ENCODE measurements at places on chromosomes 16 and 17. TPM values are rescaled to one million over a fixed set of nuclear protein-coding genes. Genes with fewer than 3 reads are reported as not detected.

DNA sequence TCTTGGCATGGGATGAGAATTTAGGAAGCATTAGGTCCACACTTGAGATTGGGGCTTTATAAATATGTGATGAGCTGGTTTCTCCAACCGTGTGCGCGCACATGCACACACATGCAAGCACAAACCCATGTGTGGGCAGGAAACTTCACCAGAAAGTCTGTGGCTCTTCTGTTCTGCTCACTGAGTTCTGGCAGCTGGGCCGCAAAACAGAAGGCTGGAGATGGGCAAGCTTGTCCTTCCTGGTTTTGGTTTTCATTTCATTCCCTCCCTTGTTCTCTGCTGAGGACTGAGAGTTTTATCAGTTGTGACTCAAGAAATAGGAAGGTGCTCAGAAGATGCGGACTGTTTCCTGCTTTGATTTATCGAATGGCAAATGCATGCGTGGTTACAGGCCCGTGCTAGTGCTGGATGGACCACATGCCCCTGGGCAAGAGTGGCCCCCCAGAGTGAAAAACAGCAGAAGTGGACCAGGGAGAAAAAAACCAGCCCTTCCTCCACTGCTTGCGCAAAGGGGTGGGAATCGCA lies 14.1 kb downstream of the MAP3K14 start:
- peak overlapping the region; percentile 70 for H3K27ac ChIP-seq
- no peaks in the 10 kb centered on the region for H3K36me3 ChIP-seq
- no peaks in the 10 kb centered on the region for H3K27me3 ChIP-seq
- no peak overlapping the region for H3K4me3 ChIP-seq
- H3K4me1 ChIP-seq, result peaks cover 76% of the 10 kb centered on the region
- no peak for DNase-seq

GRCh38 chr16:85554889-85555718 lies 58.0 kb upstream of the GSE1 start:
- H3K27ac ChIP-seq, result peak overlapping the region; percentile 85
- H3K4me1 ChIP-seq, result peaks cover 83% of the 10 kb centered on the region
- H3K36me3 ChIP-seq, result no peaks in the 10 kb centered on the region
- H3K4me3 ChIP-seq, result peak overlapping the region; percentile 80
- no peaks in the 10 kb centered on the region for H3K27me3 ChIP-seq
- no peak for DNase-seq

DNA sequence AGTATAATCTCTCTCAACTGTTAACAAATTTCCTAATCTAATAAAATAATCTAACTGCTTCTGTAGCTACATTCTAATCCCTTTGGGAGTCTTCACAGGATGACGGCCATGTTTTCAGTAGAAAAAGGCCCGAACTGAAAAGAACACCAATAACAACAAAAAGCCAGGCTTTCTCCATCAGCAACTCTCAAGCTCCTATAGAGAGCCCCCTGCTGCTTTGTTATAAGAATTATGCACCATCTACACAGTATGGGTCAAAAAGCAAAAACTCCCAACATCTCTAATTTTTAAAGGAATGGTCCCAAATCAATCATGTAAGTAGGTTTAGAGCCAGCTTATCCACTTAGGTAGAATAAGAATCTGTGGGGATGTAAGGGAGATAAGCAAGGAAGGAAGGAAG lies 163.6 kb upstream of the C17orf78 start:
- H3K4me3 ChIP-seq, result no peak overlapping the region
- no peak for DNase-seq
- H3K27ac ChIP-seq, result no peak overlapping the region
- no peaks in the 10 kb centered on the region for H3K27me3 ChIP-seq
- no peaks in the 10 kb centered on the region for H3K4me1 ChIP-seq

DNA sequence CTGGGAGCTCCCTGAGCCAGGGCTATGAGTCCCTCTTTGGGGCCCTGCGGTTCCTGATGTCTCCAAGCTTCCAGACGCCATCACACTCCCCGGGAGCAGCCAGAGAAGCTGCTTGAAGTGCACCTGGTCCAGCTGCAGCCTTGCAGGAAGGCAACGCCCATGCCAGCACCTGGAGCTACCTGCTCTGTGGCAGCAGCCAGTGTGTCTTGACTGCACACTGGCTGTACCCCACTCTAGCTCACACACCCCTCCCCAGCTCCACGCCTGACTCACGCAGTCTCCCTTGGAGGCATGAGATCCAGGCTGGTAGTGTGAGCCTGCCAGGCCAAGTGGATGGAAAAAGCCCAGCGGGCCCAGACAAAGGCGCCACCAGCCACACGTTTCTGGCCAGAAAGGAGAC lies 63.3 kb downstream of the USP32 start:
- H3K27me3 ChIP-seq, result no peaks in the 10 kb centered on the region
- H3K36me3 ChIP-seq, result peaks cover 10% of the 10 kb centered on the region
- DNase-seq, result no peak
- H3K4me3 ChIP-seq, result no peak overlapping the region
- no peak overlapping the region for H3K27ac ChIP-seq

- H3K27ac ChIP-seq, result peak overlapping the region; percentile 70
- H3K4me1 ChIP-seq, result peaks cover 55% of the 10 kb centered on the region
- DNase-seq, result no peak
- H3K4me3 ChIP-seq, result no peak overlapping the region
These were observed 25.3 kb downstream of the LITAF start for GRCh38 chr16:11561454-11561805.

- DNase-seq, result no peak
- no peak overlapping the region for H3K4me3 ChIP-seq
- no peak overlapping the region for H3K27ac ChIP-seq
These were observed 2.1 kb upstream of the GSDMB start for GRCh38 chr17:39920218-39921210.

DNA sequence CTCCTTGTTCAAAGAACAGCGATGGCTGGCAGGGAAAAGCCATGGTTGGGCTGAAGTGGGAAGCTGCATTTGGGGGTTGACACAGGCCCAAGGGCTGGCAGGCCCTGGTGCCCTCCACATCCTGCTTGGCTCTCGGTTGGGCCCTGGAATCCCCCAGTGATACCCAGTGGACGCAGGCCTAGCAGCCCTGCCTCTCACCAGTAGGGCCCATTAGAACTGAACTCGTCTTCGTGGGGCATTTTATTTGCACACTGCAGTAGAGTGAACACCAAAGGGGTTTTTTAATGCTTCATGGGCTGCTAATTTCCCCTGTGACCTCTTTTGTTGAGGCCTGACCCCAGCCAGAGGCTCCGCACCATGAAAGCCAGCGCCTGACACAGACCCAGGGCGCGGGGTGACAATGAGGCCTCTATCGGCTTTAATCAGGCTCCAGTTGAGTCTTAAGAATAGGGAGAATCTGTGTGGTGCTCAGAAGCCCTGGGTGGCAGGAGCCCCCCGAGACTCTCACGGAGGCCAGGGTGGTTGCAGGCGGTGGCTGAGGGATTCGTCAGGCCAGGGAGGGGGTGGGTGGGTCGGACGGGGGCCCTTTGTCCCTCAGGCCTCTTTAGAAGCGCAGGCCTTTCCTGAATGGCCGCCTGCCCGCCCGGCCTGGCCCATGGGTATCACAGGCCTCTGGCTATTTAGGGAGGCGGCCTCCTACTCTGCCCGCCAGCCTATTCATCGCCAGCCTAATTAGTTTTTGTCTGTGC lies 199.3 kb downstream of the NTN1 start:
- H3K4me3 ChIP-seq, result no peak overlapping the region
- no peak for DNase-seq
- H3K27me3 ChIP-seq, result no peaks in the 10 kb centered on the region
- H3K36me3 ChIP-seq, result no peaks in the 10 kb centered on the region
- H3K4me1 ChIP-seq, result peaks cover 8% of the 10 kb centered on the region

Gene MMP15
- total RNA-seq, result 7.1 TPM

DNA sequence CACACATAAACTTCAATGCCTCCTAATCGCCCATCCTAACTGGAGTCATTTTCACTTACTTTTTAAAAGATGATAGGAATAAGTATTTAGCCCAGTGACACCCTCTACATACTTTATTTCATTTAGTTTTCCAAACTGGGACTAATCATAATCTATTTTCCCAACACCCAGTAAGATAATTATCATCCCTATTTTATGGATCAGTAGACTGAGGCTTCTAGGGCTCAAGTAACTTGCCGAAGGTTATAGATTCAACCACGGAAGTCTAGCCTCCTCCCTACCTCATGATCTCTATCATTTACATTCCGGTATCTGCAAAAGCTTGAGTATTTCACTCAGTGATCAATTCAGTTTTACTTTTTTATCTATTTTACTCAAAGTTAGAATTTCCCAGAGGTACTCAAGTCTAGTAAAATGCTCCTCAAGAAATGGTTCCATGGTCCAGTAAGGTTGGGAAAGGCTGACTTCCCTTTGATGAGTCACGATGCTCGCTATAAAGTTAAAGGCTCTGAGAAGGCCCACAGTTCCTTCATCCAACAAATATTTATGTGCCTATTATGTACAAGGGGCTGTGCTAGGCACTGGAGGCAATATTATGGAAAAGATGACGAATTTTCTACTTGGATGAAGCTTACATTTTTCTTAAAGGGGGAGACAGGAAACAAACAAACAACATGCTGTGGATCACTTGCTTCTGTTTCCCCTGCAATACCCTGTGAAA lies 75.1 kb downstream of the TOX3 start:
- H3K36me3 ChIP-seq, result no peaks in the 10 kb centered on the region
- DNase-seq, result no peak
- no peak overlapping the region for H3K4me3 ChIP-seq
- H3K27me3 ChIP-seq, result no peaks in the 10 kb centered on the region
- no peak overlapping the region for H3K27ac ChIP-seq

DNA sequence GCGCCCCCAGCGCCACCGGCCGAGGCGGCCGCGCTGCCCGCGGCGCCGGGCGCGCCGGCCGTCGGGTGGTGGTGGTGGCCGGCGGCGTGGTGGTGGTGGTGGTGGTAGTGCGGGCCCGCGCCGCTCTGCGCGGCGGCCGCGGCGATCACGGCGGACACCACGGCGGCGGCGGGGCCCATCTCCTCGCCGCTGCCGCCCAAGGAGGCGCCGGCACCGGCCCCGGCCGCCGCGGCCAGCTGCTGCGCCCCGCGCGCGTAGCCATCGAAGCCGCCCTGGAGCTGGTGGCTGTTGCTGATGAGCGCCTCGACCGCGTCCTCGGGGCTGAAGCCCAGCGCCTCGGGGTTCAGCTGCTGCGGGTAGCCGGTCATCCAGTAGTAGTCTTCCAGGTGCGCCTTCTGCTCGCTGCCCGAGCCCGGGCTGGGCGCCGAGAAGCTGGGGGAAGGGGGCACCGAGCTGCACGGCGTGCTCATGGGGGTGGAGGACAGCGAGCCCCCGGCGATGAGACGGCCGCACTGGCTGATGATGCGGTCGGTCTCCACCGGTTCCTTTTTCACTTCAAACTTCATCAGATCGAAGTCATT lies 1.2 kb downstream of the MAF start:
- peaks cover 42% of the 10 kb centered on the region for H3K4me1 ChIP-seq
- peak; percentile 68 for DNase-seq
- peak overlapping the region; percentile 74 for H3K4me3 ChIP-seq
- no peaks in the 10 kb centered on the region for H3K27me3 ChIP-seq
- peak overlapping the region; percentile 91 for H3K27ac ChIP-seq

Gene TEKT1
- not detected for total RNA-seq

Gene PDIA2
- total RNA-seq, result not detected

GRCh38 chr17:50793007-50793406 lies 25.7 kb upstream of the ANKRD40CL start:
- peaks cover 16% of the 10 kb centered on the region for H3K4me1 ChIP-seq
- no peak overlapping the region for H3K4me3 ChIP-seq
- H3K27me3 ChIP-seq, result no peaks in the 10 kb centered on the region
- H3K27ac ChIP-seq, result no peak overlapping the region
- DNase-seq, result no peak
- no peaks in the 10 kb centered on the region for H3K36me3 ChIP-seq

- H3K36me3 ChIP-seq, result no peaks in the 10 kb centered on the region
- peaks cover 65% of the 10 kb centered on the region for H3K4me1 ChIP-seq
- H3K27me3 ChIP-seq, result no peaks in the 10 kb centered on the region
- DNase-seq, result no peak
- no peak overlapping the region for H3K4me3 ChIP-seq
These were observed 21.4 kb downstream of the BAHCC1 start for GRCh38 chr17:81416612-81417011.

- H3K4me3 ChIP-seq, result no peak overlapping the region
- H3K36me3 ChIP-seq, result no peaks in the 10 kb centered on the region
- no peak for DNase-seq
- H3K4me1 ChIP-seq, result peaks cover 68% of the 10 kb centered on the region
These were observed 36.5 kb downstream of the CYTH1 start for GRCh38 chr17:78745407-78746088.

DNA sequence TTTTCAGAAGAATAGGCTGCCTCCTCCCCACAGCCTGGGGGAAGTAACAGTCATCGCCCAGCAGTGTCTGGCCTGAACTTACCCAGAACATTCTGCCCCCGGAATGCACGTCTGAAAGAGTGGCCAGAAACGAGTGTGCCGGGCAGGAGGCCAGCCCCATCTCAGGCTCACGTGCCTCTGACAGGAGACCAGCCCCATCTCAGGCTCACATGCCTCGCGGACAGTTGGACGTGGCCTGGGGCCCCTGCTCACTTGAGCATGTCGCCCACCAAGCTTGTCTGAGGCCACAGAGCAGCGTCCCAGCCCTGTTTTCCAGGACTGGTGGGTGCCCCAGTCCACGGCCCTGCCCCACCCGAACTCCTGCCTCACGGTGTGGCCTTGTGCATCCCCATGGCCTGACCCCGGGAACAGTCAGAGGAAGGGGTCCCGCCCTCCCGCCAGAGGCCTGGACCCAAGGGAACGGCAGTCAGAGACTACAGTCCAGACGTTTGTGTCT lies 16.3 kb upstream of the CDH15 start:
- peaks cover 21% of the 10 kb centered on the region for H3K36me3 ChIP-seq
- peaks cover 12% of the 10 kb centered on the region for H3K27me3 ChIP-seq

Gene PLEKHH3
- total RNA-seq, result 47.9 TPM

Gene UBB
- total RNA-seq, result 764 TPM

DNA sequence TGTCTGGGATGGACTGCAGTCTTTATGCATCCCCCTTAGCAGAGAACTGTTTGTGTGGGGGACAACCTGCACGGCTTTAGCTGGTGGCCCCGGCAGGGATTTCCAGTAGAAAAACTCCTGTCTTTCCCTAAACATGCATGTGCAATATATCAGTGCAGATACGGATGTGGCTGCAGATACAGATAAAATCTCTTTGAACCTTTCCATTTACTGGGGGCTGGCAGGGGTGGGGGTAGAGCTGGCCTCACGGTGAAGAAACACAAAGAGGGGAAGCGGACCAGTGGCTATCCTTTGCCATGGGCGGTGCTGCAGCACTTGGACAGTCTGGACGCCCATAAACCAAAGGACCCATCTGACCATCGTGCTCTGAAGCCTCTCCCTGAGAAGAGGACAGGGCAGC lies 201.3 kb downstream of the ZFHX3 start:
- no peak overlapping the region for H3K4me3 ChIP-seq
- DNase-seq, result no peak
- no peaks in the 10 kb centered on the region for H3K36me3 ChIP-seq
- peaks cover 27% of the 10 kb centered on the region for H3K4me1 ChIP-seq
- H3K27me3 ChIP-seq, result no peaks in the 10 kb centered on the region
